Urinary bladder (tissue), 4 donors: ENCODE measurements at places on chromosomes 4 and X. TPM values are rescaled to one million over a fixed set of nuclear protein-coding genes. Genes with fewer than 3 reads are reported as not detected.

DNA sequence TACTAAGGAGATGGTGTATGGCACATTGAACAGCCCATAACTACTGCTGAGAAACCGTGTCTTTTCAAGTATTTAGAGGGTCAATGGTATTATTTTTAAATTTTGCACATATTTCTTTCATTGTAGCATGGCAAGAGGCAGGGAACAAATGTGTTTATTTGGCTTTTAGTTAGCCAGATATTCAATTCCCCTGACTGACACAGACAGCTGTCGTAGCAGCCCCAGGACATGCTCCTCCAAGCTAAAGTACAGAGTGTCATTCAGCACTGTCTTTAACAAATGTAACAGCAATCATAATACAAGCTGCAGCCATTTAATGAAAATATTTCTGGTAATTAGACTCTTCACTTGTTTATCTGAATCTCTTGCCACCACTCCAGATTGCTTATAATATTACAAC is 687.1 kb downstream of the KLHL13 start:
- DNase-seq: no peak

DNA sequence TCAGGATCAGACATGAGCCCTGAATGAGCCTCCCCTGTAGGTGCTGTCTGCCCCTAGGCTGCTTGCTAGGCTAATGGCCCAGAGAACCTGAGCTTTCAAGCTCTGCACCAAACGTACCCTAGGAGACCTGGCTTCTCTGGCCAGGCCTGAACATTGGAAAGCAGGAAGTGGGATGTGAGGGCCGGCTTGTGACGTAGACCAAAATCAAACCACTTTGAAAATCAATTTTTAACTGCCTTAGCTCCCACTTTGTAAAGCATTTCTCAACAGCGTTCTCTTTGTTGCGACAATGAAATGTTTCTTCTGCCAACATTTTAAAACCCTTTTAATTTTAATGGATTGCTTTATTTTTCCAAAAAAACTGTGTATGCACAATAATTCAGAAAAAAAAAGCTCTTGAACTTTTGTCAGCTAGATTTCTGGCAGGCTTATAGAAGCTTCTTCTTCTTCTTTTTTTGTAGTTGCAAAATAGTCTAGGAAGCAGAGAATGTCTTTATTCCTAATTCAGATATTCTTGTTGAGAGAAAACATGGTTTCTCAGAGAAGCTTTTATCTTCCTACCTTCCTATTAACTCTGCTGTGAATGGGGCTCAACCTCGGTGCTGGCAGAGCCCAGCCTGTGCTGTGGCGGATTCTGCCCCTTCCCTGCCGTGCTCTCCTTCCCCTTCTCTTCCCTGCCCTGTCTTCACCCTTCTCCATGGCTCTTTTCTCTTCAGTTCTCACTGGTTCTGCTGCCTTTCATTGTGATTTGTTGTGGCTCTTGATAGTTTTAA is 145.2 kb upstream of the SFRP2 start:
- DNase-seq: no peak

DNA sequence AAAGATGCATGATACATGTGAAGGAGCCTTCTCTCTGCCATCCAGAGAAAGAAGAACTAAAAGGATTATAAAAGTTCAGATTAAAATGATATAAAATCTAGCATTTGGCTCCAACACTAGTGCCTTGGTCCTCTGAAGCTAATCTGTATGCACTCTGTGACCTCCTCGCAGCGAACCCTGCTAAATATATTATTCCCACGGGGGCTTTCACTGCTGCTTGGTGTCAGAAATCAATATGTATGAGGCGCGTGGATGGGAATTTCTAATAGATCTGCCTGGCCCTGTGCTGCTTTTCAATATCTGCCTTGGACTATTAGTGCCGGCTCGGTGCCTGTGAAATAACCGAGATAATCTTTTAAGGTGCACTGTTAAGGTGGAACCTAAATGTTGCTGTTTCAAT is 69.7 kb downstream of the CXXC4 start:
- no peak for DNase-seq

- DNase-seq: no peak
These were observed 139.1 kb upstream of the ZIC3 start for GRCh38 chrX:137426695-137427425.

- DNase-seq: no peak
These were observed 60.7 kb downstream of the RELL1 start for GRCh38 chr4:37625499-37625898.

DNA sequence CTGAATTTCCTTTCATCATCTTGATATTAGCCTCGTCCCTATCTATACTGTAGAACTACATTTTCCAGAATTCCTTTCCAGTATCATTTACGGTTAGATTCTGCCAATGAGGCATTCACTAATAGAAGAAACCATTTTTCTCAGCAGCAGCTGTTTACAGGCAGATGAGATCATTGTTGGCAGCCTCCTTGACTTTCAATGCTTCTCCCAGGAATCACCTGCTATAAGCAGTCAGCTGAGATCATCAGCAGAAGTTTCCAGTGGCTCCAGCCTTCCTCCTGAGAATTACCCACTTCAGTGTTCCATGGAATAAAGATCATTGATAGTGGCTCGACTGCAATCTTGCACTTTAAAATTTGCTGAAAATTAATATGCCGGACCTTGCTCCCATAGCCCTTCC is 157.3 kb upstream of the TET2 start:
- DNase-seq: no peak

DNA sequence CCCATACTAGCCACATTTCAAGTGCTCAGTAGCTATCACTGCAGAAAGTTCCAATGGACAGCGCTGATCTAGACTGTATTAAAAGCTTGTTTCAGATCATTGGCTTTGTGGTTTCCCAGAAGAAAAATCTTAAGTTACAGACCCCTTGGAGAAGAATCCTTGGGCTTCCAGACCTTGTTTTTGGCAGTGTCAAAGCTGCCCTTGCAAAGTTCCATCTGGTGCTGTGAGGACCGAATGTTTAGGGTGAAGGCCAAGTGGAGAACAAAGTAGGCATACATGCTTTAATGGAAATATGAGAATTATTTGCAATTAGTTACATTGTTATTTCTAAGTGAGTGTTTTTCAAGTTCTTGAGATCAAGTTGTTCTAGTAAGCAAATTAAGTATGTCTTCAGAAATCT is 144.7 kb downstream of the FRMPD4 start:
- DNase-seq: no peak

- DNase-seq: no peak
These were observed 99.3 kb downstream of the ANXA5 start for GRCh38 chr4:121597346-121597934.

DNA sequence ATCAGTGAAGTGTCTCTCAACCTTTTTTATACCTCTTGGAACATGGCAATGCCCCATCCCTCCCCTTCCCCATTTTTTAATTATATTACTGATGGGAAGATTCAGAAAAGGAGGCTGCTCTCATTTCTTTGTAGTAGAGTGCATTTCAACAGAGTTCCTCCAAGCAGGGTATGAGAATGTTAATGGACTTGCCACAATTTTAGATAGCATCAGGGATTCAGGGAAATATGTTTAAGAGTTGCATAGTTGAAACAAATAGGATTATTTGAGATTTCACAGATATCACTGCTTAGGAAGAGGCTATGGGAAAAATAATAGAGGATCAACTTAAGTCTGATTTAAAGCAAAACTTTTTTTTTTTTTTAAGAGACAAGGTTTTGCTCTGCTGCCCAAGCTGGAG is 46.2 kb downstream of the DIPK2B start:
- DNase-seq: no peak

- DNase-seq: no peak
These were observed 109.2 kb upstream of the IGFBP7 start for GRCh38 chr4:57219431-57219830.

- DNase-seq: no peak
These were observed 566 bp downstream of the CORIN start for GRCh38 chr4:47837094-47837907.

- no peak for DNase-seq
These were observed 7.5 kb downstream of the RASL11B start for GRCh38 chr4:52869656-52870055.

GRCh38 chr4:95092766-95093165 is 335.0 kb downstream of the BMPR1B start:
- DNase-seq: no peak

DNA sequence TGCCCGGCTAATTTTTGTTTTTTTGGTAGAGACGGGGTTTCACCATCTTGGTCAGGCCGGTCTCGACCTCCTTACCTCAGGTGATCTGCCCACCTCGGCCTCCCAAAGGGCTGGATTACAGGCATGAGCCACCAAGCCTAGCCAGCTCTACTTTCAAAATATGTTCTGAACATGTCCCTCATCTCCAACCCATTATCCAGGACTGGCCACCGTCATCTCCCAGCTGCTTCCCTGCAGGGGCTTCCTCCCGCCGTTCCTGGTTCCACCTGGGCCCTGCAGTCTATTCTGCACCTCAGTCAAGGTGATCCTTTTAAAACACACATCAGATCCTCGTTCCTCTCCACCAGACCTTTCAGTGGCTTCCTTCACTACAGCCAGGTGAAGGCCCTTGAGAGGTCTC is 80.9 kb upstream of the NKX1-1 start:
- DNase-seq: no peak

DNA sequence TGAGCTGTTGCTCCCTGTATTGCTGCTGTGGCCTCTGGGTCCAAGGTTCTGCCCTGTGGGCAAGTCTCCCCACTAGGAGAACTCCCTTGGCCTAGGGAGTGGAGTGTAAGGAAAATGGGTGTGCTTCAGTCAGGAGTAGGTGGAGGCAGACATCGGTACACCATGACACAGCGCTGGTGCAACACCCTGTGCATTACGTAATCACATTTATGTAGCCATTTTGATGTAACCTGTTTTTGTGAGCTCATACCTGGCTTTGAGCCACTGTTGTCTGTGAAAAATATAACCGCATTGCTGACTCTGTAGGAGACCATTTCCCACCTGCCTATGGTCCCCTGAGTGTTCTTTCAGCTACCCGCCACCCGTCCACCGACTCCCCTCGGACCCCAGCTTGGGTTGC is 700.5 kb upstream of the AGA start:
- DNase-seq: no peak

DNA sequence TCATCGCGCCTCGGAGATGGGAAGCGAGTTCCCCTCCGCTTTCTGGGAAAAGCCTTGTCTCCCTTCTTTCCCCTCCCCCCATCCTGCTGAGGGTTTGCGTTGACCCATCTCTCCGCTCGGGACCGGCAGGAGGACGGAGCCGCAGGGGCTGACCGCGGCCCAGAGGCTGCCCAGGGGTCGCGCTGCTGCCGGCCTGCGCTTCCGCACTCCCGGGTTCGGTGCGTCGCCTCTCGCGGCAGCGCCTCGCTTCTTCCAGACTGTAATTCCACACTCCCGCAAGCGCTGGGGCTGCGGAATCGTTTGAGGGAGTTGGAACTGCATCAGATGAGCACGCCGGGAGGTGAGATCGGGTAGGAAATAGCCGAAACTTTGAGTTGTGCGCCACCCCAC is 88.3 kb downstream of the BCOR start:
- no peak for DNase-seq

DNA sequence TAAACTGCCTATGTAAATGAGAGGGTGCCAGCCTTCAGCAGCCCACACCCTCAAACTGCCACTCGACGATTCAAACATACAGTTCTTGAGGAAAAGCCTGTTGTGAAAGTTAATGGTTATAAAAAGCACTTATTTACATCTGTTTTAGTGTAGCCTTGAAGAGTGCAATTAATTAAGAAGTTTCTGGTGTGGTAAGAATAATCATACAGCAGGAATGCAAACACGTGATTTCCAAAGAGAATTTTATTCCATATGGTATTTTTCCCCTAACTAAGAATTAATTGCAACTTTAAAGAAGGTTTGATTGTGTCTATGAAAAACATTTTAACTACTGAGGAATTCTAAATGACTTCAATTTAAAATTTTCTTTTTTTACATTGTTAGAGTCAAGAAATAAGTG is 176.3 kb upstream of the PITX2 start:
- no peak for DNase-seq

GRCh38 chr4:41012293-41012692 is 202.0 kb downstream of the APBB2 start:
- no peak for DNase-seq

The DUSP21 gene
- total RNA-seq: not detected

The NOX1 gene
- 1.3 TPM for total RNA-seq

The TDO2 gene
- 3.9 TPM for total RNA-seq

The PTPN13 gene
- total RNA-seq: 92.4 TPM

The WAS gene
- total RNA-seq: 1.0 TPM

The LEF1 gene
- 9.5 TPM for total RNA-seq

The RHOXF1 gene
- total RNA-seq: not detected

The PSAPL1 gene
- 0.05 TPM for total RNA-seq

The SH3BP2 gene
- total RNA-seq: 26.0 TPM

The SHROOM4 gene
- total RNA-seq: 9.4 TPM

The CSAG3 gene
- total RNA-seq: not detected

The SPANXN3 gene
- total RNA-seq: not detected
